ENCODE measurements at places on chromosomes 2 and 18. TPM values are rescaled to one million over a fixed set of nuclear protein-coding genes. Genes with fewer than 3 reads are reported as not detected.

DNA sequence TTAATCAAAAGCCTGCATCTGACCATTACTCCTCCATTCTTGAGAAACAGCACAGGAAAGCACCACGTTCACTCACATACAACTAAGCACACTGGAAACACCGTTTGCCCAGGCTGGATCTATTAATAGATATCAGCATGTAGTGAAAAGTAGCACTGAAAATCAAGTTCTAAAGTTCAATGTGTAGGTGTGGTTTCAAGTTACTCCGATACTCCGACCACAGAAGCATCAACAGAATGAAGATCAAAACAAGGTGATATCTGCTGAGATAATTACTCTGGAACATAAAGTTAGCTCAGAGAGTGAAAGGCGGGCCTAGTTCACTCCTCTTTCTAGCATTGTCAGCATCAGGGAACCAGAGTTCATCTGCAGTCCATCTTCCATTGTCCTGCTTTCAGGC is 1367.4 kb upstream of the ACVR2A start:
- no peak for DNase-seq
- H3K4me3 ChIP-seq, result no peak overlapping the region
- no peak overlapping the region for H3K27ac ChIP-seq
- no peaks in the 10 kb centered on the region for H3K27me3 ChIP-seq
- no peaks in the 10 kb centered on the region for H3K4me1 ChIP-seq

- H3K27me3 ChIP-seq, result no peaks in the 10 kb centered on the region
- H3K4me1 ChIP-seq, result peaks cover 10% of the 10 kb centered on the region
- H3K27ac ChIP-seq, result no peak overlapping the region
- H3K36me3 ChIP-seq, result no peaks in the 10 kb centered on the region
- no peak for DNase-seq
Observed at GRCh38 chr2:46469116-46469515, 10.2 kb upstream of the TMEM247 start.

DNA sequence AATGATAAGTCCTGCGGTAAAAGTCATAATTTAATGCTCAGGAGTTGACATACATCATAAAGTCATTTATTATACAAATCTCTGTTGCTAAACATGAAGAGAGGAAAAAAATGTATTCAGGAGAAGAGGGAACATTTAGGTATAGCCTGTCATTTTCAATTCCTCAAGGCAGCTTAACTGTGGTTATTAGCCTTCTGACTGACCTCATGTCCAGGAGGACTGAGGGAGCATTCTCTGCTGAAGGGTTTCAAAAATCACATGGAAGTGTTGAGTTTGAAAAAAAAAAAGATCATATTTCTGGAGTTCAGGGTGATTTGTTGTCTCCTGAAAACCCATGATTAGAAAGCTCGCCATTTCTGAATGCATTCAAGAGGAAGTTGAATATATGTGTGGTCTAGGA is 1371.1 kb upstream of the LRRTM1 start:
- H3K4me1 ChIP-seq, result no peaks in the 10 kb centered on the region
- H3K27ac ChIP-seq, result no peak overlapping the region
- H3K27me3 ChIP-seq, result no peaks in the 10 kb centered on the region
- H3K4me3 ChIP-seq, result no peak overlapping the region

GRCh38 chr2:221555494-221555846 is 16.6 kb downstream of the EPHA4 start:
- peak overlapping the region; percentile 43 for H3K4me3 ChIP-seq
- no peak for DNase-seq
- H3K36me3 ChIP-seq, result no peaks in the 10 kb centered on the region
- no peak overlapping the region for H3K27ac ChIP-seq
- H3K27me3 ChIP-seq, result no peaks in the 10 kb centered on the region
- H3K4me1 ChIP-seq, result peaks cover 38% of the 10 kb centered on the region

DNA sequence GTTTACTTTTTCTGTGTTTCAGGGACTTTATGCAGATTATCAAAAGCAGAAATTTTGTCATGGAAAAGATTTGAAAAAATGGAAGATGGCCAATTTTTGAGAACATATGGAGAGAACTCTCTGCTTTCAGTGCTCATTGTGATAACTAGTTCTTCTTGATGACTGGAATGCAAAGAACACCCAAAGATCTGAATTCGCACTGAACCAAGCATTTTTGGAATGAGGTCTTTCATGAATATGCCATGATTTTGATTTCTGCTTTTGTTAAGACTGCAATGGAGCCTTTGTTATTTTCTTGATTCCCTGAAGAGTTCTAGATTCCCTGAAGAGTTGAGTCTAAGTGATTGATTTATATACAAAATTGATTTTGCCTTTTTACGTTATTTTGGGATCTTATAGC is 124.1 kb downstream of the FMNL2 start:
- DNase-seq, result no peak
- H3K27me3 ChIP-seq, result peaks cover 4% of the 10 kb centered on the region
- H3K27ac ChIP-seq, result no peak overlapping the region
- H3K4me3 ChIP-seq, result no peak overlapping the region
- H3K4me1 ChIP-seq, result no peaks in the 10 kb centered on the region
- H3K36me3 ChIP-seq, result no peaks in the 10 kb centered on the region

- H3K4me1 ChIP-seq, result peaks cover 26% of the 10 kb centered on the region
- DNase-seq, result no peak
- H3K36me3 ChIP-seq, result peaks cover 3% of the 10 kb centered on the region
- H3K4me3 ChIP-seq, result no peak overlapping the region
- H3K27ac ChIP-seq, result no peak overlapping the region
- peaks cover 8% of the 10 kb centered on the region for H3K27me3 ChIP-seq
Observed at GRCh38 chr2:12819103-12819475, 102.4 kb downstream of the TRIB2 start.

GRCh38 chr2:41399437-41400087 is 648.3 kb upstream of the PKDCC start:
- H3K27me3 ChIP-seq, result no peaks in the 10 kb centered on the region
- no peaks in the 10 kb centered on the region for H3K36me3 ChIP-seq

GRCh38 chr18:44895176-44895798 is 214.6 kb downstream of the SETBP1 start:
- H3K36me3 ChIP-seq, result no peaks in the 10 kb centered on the region
- no peak for DNase-seq
- H3K27me3 ChIP-seq, result no peaks in the 10 kb centered on the region
- H3K4me1 ChIP-seq, result peaks cover 20% of the 10 kb centered on the region

DNA sequence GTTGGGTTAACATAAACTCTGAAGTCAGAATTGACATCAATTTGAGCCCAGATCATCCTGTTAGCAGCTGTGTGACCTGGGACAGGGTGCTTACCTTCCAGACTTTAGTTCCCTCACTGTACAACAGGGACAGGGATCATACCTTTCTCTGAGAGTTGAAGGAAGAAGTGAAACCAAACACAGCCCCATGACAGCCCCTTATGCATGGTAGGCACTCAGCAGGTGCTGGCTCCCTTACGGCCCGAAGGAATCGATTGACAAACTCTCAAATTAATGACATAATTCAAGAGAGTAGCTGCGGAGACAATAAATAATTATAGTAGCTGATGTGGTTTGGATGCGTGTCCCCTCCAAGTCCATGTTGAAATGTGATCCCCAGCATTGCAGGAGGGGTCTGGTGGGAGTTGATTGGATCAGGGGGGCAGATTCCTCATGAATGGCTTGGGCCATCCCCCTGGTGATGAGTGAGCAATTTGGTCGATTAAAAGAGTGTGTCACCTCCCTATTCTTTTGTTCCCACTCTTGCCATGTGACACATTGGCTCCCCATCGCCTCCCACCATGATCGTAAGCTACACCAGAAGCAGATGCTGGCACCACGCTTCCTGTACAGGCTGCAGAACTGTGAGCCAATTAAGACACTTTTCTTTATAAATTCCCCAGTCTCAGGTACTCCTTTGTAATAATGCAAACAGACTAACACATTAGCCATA is 72.4 kb downstream of the ODC1 start:
- H3K27ac ChIP-seq, result peak overlapping the region; percentile 70
- no peaks in the 10 kb centered on the region for H3K36me3 ChIP-seq
- peak overlapping the region; percentile 50 for H3K4me3 ChIP-seq

- peaks cover 5% of the 10 kb centered on the region for H3K27me3 ChIP-seq
- H3K27ac ChIP-seq, result no peak overlapping the region
- peaks cover 7% of the 10 kb centered on the region for H3K36me3 ChIP-seq
Observed at GRCh38 chr2:26399771-26400376, 1.8 kb upstream of the DRC1 start.

DNA sequence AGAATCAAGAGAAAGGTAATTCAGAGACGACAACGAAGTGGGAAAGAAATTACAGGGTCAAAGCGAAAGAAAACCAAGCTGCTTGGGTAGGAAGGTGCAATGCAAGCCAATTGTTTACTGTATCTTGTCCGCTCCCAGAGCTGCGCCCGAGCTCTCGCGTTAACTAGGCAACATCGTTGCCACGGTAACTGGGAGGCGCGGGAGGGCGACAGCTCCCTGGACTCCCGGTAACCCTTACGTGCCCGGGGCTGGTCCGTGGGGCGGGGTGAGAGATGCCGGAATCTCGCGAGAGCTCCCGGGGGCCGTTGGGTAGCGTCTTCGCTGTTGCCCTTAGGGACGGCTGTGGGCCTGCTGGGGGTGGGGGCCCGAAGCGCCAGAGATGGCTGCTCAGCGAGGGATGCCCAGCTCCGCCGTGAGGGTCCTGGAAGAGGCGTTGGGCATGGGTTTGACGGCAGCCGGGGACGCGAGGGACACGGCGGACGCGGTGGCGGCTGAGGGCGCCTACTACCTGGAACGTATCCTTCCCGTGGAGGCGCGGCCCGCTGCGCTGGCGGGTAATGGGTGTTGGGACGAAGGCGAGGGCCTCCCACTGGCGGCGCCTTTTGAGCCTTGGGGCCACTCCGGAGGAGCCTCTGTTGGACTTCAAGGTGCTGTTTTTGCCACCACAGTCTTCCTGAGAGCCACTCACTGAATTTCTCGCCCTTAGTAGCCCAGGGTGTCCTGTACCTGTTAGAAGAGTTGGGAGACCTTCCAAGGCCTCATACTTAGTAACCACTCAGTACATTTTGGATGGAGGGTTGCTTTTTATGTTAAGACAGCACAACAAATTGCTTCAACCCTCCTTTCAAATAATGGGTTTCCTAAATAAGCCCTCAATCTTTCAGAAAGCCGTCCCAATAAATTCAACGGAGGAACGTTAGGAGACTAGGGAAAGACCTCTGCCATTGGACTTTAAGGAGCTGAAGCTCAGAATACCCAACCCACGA is at the start of gene SPAG16:
TSS of gene SPAG16 (plus strand) at position 360 of the 986 bp plus-strand sequence.
- H3K27me3 ChIP-seq, result no peaks in the 10 kb centered on the region
- no peaks in the 10 kb centered on the region for H3K36me3 ChIP-seq
- peak within 1 kb of the TSS; percentile 93 for H3K27ac ChIP-seq
- H3K4me3 ChIP-seq, result peak within 1 kb of the TSS; percentile 100
- peaks cover 40% of the 10 kb centered on the region for H3K4me1 ChIP-seq

DNA sequence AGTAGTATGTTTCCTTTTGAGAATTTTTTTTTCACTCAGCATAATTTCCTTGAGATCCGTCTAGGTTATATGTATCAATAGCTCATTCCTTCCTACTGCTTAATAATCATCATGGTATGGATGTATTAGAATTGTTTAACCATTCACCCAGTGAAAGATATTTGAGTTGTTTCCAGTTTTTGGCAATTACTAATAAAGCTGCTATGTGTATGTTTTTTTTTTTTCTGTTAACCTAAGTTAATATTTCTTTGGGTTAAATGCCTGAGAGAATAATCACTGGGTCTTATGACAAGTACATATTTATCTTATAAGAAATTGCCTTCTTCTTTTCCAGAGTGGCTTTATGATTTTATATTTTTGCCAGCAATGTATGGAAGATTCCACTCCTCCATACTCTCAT is 96.4 kb upstream of the ST6GAL2 start:
- H3K27ac ChIP-seq, result no peak overlapping the region
- H3K4me3 ChIP-seq, result no peak overlapping the region
- no peaks in the 10 kb centered on the region for H3K27me3 ChIP-seq
- H3K4me1 ChIP-seq, result no peaks in the 10 kb centered on the region
- H3K36me3 ChIP-seq, result no peaks in the 10 kb centered on the region

GRCh38 chr2:73163483-73164367 is 38.6 kb upstream of the NOTO start:
- H3K27ac ChIP-seq, result no peak overlapping the region
- no peaks in the 10 kb centered on the region for H3K4me1 ChIP-seq
- H3K27me3 ChIP-seq, result peaks cover 31% of the 10 kb centered on the region
- H3K4me3 ChIP-seq, result no peak overlapping the region

DNA sequence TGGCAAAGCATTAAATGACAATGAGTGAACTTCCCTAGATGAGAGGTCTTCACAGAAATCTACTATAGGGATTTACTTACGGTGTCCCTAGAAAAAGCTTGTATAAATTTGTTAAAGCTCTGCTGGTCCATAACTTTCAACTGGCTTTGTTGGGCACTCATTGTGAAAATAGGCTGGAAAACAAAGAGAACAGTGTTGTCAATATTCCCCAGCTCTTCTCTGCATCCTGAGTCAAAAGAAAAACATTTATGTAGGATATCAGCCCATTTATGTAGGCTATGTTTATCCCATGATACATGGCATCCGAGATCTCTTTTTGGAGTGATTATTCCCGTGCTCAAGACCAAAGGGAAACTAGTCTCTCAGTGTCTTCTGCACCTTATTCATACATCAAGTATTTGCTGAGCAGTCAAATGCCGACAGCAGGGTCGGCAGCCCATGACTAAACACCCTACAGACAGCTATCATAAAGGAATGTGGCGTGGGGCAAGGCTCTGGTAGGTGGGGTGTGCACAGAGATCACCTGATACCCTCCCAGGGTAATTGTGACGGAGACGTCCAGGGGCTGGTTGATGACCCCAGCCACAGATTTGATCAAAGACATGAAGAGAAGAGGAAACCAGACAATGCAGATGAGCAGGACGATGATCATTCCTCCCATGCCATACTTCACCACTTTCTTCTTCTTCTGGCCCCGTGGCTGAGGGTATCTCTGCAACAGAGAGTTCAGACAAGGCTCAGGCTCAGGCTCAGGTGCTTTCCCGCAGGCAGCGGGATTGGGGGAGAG is 155.9 kb downstream of the NAPG start:
- DNase-seq, result no peak
- H3K4me1 ChIP-seq, result no peaks in the 10 kb centered on the region
- no peak overlapping the region for H3K27ac ChIP-seq
- H3K36me3 ChIP-seq, result no peaks in the 10 kb centered on the region
- no peak overlapping the region for H3K4me3 ChIP-seq
- H3K27me3 ChIP-seq, result peaks cover 6% of the 10 kb centered on the region

DNA sequence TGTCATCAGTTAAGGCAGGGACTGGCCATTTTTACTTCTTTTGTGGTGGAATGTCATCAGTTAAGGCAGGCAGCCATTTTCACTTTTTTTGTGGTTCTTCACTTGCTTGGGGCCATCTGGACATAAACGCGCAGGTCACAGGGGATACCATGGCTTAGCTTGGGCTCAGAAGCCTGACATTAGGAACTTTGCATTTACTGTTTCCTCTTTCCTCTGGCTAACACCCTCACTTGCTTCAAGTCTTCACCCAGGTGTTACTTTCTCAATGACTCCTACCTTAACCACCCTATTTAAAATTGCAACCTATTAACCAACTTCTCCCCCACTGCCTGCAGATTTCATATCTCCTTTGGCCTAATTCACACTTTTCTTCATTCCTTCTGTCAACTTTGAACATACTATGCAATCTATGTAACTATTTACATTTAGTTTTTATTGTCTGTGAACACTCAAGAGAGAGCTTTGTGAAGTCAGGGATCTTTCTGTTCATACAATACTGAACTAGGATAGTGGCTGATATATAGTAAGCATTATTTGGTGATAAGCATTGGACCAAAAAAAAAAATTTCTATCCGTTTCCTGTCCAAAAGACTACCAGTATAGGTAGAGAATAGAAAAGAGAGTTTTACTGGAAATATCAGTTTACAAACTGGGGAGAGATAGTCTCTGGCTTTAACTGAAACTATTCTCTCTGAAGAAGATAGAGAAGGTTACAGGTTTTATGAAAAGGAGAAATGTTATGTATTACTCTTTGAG is 600.1 kb upstream of the ZNF804A start:
- no peak overlapping the region for H3K27ac ChIP-seq
- DNase-seq, result no peak
- no peaks in the 10 kb centered on the region for H3K27me3 ChIP-seq
- H3K4me3 ChIP-seq, result no peak overlapping the region
- H3K36me3 ChIP-seq, result no peaks in the 10 kb centered on the region

The DSG3 gene
- not detected for total RNA-seq
